ENCODE measurements at places on chromosomes 3 and 15.

DNA sequence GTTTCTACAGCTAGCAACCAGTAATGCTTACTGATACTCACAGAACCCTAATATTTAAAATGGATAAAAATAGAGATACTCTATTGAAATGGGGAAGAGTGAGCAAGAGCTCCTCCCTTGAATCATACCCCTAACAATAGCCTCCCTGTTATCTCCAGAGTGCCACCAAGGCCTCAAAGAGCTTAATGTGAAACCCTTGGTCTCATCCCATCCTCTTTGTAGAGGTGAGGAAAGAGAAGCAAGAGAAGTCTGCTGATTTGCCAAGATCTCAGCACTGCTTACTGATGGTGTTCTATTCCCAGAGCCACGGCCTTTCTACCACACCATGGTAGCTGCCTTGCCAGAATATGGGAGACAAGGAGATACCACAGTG lies 463.4 kb upstream of the PROK2 start:
- DNase-seq, result no peak

DNA sequence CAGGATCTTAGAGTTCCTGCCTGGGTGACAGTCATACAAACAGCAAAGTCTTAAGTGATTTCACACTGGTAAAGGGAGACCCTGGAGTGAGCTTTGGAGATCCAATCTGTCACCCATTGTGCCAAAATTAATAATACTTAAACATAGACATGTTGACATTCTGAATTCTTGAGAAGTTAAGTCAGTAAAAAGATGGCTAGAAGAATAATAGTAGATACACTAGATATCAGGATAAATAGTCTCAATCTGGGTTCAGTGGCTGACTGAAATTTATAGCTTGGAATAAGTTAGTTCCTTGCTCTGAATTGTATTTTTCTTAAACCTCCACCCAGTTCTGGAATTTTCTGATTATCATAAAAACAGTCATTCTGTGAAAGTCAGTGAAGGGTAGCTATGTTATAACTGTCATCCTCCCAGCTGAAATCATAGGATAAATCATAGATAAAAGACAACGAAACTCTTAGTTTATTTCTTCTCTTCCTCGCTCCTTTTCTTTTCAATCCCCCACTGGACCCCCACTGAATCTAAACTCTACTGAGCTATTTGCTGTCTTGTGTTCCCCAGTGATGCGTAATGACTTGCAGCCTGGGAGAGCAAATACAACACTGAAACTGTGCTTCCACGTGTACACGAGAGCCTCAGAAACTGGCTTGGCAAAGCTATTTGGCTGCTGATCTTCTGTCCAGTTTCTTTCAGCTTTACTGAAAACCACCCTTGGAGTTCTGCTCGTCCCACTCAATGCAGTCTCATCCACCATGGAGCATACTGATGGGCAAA lies 175.4 kb upstream of the TP63 start:
- DNase-seq, result no peak

- no peak for DNase-seq
Observed at GRCh38 chr3:70119879-70120278, 120.3 kb downstream of the SAMMSON start.

- no peak for DNase-seq
Observed at GRCh38 chr3:46604127-46604526, 8.2 kb upstream of the FAM240A start.

DNA sequence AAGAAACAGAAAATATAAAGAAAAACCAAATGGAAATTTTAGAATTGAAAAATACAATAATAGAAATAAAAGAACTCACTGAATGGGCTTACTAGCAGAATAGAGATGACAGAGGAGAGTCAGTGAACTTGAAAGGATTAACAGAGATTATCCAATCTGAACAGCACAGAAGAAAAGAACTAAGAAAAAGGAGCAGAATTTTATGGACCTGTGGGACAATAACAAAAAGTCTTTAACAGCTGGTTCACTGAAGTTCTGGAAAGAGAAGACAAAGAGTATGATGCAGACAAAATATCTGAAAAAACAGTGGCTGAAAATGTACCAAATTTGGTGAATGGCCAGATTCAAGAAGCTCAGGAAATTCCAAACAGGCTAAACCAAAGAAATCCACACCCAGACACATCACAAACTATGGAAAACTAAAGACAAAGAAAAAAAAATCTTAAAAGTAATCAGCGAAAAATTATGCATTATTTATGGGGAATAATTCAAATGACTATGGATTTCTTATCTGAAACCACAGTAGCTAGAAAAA lies 9.7 kb upstream of the GNB5 start:
- no peak for DNase-seq

GRCh38 chr3:24375947-24376384 lies 118.7 kb downstream of the THRB start:
- no peak for DNase-seq

DNA sequence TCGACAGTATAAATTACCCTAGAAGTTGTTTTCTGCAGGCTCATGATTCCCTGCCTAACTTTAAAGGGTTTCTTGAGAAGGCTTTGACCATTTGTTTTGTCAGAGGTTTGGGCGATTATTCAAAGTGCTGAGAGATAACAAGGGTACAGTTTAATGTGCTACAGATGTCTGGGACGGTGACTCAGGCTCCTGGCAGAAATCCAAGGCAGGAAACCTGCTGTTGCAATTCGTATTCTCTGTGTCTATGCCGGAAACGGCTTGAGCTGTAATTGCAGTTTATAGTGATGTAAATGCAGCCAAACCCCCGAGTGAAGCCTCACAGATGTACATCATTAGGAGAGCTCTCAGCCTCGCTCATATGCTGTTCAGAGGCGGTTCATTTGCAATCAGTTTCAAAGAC lies 65.6 kb downstream of the SYNPR start:
- no peak for DNase-seq

DNA sequence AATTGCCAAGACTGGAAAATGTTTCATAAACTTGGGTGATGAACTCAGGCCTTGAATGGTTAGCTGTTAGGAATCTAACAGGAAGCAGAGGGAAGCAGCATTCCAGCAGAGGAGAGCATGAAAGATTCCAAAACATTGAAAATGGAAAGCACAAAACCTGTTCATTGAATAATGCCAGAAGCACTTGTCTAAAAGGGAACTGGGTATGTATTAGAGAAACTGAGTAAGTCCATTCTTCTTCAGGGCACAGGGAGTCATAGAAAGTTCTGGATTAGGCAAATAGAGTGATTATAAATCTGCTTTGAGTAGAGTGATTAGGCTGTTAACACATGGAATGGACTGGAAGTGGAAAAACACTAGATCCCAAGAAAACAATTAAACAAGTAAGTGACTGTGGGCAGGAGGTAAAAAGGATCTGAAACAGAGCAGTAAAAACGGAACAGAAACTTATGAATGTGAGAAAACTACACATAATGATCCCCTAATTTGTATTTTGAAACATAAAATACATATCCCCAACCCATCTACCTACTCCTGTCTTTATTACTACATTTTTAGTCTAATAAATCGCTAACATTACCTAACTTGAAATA lies 343.4 kb downstream of the TBC1D5 start:
- DNase-seq, result no peak

- DNase-seq, result no peak
Observed at GRCh38 chr15:70823196-70823595, 30.8 kb downstream of the LARP6 start.

DNA sequence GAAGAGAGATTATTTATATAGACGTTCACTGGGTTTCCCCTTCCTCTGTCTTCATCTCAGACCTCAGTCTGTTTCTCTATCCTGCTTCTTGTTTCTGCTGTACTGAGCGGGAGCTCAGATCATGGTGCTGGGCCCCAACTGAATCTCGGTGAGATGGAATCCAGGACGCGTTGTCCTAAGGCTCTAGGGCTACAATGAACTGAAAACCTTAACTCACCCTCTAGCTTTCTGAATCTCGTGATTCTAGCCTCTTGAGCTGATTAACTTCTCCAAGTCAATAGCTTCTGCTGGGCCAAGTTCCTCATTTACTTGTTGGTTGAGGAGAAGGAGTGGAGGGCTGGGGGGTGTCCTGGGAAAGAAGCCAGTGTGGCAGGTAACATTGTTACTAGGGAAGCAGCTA lies 32.7 kb upstream of the MAP3K13 start:
- DNase-seq, result no peak

GRCh38 chr3:60599586-60599985 lies 651.7 kb downstream of the FHIT start:
- no peak for DNase-seq

- no peak for DNase-seq
Observed at GRCh38 chr3:30962084-30962483, 67.6 kb upstream of the GADL1 start.

GRCh38 chr3:55484191-55484689 lies 2.9 kb downstream of the WNT5A start:
- DNase-seq, result no peak

GRCh38 chr3:104066658-104067057 lies 1300.1 kb upstream of the ALCAM start:
- no peak for DNase-seq

DNA sequence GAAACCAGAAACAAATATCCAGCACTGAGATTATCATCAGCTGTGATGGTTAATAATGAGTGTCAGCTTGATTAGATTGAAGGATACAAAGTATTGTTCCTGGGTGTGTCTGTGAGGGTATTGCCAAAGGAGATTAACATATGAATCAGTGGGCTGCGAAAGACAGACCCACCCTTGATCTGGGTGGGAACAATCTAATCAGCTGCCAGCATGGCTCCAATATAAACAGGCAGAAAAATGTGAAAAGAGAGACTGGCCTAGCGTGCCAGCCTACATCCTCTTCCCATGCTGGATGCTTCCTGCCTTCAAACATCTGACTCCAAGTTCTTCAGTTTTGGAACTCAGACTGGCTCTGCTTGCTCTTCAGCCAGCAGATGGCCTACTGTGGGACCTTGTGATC lies 869.5 kb downstream of the SI start:
- DNase-seq, result no peak

- DNase-seq, result no peak
Observed at GRCh38 chr3:12237912-12238650, 50.8 kb upstream of the PPARG start.

GRCh38 chr15:64865998-64866520 lies 24.3 kb downstream of the PLEKHO2 start:
- no peak for DNase-seq

GRCh38 chr3:3664935-3665334 lies 134.3 kb upstream of the LRRN1 start:
- DNase-seq, result no peak

DNA sequence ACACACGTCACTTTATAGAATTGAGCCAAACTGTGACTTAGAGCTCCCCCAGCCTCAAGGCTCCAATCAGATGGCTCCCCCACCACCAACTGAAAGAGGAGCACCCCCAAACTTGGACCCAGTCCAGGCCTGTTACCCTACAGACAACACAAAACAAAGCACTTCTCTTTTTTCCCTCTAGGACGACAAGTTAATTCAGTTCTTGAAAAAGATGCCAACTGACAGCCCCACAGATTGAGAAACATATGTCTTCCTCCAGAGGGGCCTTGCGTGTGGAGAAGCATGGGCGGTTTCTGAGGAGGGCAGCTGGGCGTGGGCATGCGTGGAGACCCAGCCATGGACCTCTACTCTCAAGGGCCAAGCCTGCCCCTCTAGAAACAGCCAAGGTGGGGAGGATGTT lies 229.5 kb downstream of the SHQ1 start:
- no peak for DNase-seq

DNA sequence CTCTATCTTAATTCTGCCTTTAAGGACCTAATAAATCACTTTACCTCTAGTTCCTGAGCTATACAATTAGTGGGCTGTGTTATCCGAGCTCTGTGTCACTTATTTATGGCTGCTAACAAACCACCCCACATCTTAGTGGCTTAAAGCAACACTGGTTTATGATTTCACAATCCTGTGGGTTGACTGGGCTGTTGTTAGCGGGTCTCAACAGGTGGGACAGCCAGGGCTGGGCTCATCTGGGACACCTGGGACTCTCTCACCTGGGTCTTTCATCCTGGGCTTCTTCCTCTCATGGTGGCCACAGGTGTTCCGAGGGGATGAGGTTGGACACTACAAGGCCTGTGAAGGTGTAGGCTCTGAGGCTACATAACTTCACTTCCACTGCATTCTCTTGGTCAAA lies 35.8 kb upstream of the CHST2 start:
- no peak for DNase-seq

- DNase-seq, result peak; percentile 98
Observed at GRCh38 chr3:156554842-156555687, at the start of gene SSR3. SSR3 (minus strand) TSS chr3:156555117; CDS start chr3:156555089, 28 bp downstream.

DNA sequence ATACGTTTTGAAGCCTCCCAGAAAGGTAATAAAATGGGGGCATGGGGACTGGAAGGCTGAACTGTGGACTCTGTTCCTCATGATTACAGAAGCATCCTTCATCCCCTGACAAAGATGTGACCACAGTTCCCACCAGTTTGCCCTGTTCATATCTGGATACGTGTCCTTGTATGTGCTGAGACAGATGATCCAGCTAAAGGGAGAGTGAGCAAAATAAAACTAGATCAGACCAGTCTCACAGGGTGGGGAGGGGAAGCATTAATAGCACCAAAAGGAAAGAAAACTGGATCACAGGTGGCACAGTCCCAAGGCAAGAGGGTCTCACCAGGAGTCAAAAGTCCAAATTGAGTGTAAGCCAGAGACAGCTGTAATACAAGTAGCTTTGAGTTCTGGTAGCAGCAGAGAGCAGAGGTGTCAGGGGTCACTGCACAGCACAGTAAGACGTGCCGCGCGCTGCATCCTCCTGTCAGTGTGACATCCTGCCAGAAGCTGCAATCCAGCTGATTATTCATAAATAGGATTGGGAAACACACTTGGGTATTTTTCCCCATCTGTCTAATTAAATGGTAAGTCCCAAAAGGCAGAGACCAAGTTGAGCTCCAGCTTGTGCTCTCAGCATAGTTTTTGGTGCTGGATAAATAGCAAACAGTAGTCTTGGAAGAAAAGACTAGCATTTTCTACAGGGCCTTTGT lies 560.0 kb upstream of the CFAP20DC start:
- no peak for DNase-seq

- no peak for DNase-seq
Observed at GRCh38 chr15:74904190-74904805, 2.4 kb downstream of the FAM219B start.

GRCh38 chr3:154886437-154886836 lies 193.7 kb upstream of the MME start:
- no peak for DNase-seq

GRCh38 chr3:101216710-101217465 lies 103.5 kb downstream of the IMPG2 start:
- no peak for DNase-seq

GRCh38 chr3:17399586-17399985 lies 342.8 kb downstream of the TBC1D5 start:
- no peak for DNase-seq

- no peak for DNase-seq
Observed at GRCh38 chr15:98812716-98813446, 164.5 kb downstream of the IGF1R start.

GRCh38 chr3:70829092-70829491 lies 516.7 kb upstream of the MDFIC2 start:
- DNase-seq, result no peak

- DNase-seq, result no peak
Observed at GRCh38 chr3:152428577-152428976, 159.8 kb downstream of the MBNL1 start.
